ENCODE measurements at places on chromosomes 4 and X.

- DNase-seq = no peak
Observed at GRCh38 chr4:86432559-86433134, 72.8 kb upstream of the MAPK10 start.

DNA sequence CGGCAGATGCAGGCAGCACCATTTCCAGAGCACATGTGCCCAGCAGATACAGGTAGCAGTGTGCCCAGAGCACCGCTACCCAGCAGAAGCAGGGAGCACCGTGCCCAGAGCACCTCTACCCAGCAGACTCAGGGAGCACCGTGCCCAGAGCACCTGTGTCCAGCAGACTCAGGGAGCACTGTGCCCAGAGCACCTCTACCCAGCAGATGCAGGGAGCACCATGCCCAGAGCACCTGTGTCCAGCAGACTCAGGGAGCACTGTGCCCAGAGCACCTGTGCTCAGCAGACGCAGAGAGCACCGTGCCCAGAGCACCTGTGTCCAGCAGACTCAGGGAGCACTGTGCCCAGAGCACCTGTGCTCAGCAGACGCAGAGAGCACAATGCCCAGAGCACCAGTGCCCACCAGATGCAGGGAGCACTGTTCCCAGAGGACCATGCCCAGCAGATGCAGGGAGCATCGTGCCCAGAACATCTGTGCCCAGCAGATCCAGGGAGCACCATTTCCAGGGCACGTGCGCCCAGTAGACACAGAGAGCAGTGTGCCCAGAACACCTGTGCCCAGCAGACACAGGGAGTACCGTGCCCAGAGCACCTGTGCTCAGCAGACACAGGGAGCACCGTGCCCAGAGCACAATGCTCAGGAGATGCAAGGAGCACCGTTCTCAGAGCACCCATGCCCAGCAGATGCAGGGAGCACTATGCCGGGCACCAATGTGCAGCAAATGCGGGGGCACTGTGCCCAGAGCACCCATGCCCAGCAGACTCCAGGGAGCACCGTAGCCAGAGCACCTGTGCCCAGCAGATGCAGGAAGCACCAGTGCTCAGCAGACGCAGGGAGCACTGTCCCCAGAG lies 236.4 kb downstream of the DHRSX start:
- DNase-seq = no peak

DNA sequence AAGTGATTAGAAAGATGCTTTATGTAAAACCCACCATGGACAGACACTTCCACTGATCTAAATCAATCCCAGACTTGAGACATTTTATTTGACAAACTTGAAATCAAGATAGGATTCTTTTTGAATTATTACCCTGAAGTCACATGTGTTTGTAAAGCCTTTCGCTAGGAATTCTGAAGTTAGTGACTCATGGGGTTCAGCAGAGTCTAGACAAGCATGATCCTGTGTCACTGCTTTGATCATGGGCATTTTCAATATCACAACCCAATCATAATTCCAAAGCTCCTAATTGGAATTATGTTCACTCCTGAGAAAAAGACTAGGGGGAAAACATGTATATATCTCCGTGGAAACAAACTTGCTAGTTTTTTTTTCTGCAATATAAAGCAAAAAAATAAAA lies 67.5 kb upstream of the BMP3 start:
- DNase-seq = no peak

DNA sequence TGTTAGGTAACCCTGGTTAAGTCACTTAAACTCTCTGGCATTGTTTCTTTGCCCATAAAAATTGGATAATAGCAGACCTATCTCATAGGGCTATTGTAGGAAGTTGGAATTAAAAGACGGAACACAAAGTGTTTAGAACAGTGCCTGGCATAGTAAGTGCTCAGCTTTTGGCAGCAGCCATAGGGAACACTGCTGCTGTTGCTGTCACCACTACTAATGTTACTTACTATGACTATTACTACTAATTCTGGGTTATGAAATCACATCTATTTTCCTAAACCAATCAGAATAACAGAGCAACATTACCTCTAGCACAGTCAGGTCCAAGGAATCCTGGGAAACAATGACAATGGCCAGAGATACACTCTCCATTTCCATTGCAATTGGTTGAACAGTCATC lies 300.0 kb downstream of the SH2D1A start:
- no peak for DNase-seq

GRCh38 chrX:153551135-153551534 lies 33.7 kb downstream of the ATP2B3 start:
- no peak for DNase-seq

DNA sequence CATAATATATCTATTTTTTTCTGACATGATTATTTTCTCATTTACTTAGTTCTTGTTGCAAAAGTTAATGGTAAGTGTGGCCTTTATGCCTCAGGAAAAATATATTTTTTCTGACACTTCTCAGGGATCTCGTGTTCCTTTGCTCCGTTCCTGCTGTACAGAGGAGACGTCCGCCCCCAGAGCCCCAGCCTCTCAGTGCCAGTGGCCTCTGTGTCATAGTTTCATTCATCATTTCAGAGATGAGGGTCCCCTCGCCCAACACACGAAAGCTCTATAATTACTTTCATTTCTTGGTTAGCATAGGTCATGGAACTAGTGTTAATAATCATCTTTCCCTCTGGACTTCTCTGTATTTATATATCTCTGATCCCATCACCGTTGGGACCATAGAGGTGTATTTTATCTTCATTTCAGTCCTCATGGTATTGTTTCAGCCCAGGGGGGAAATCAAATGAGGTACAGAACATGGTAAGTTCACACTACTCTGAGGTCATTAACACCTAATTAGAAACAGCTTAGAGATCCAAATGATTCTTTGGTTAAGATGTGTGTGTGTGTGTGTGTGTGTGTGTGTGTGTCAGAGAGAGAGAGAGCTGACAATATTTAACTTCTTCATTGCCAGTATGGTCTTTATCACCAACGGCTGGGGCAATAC lies 631.1 kb upstream of the TENM3 start:
- no peak for DNase-seq

GRCh38 chrX:1719270-1719669 lies 104.4 kb downstream of the ASMT start:
- no peak for DNase-seq

DNA sequence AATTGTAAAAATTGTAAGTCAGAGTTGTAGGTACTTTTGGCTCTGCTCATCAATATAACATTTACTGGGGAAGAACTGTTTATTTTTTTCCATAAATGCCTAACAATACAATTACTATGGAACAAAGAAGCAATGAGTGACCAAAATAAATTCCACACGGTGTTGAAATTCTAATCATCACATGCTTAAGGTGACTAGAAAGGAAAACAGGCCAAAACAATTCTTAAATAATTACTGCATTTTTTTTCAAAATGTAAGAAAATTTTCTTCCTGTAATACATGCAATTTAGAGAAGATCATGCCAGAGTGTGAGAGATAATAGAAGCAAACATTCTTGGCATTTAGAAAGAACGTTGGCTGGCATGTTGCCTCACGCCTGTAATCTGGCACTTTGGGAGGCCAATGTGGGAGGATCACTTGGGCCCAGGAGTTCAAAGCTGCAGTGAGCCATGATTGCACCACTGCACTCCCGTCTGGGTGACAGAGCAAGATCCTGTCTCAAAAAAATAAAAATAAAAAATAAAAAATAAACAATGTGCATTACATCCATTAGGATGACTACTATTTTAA lies 22.5 kb downstream of the C4orf46 start:
- DNase-seq = no peak

DNA sequence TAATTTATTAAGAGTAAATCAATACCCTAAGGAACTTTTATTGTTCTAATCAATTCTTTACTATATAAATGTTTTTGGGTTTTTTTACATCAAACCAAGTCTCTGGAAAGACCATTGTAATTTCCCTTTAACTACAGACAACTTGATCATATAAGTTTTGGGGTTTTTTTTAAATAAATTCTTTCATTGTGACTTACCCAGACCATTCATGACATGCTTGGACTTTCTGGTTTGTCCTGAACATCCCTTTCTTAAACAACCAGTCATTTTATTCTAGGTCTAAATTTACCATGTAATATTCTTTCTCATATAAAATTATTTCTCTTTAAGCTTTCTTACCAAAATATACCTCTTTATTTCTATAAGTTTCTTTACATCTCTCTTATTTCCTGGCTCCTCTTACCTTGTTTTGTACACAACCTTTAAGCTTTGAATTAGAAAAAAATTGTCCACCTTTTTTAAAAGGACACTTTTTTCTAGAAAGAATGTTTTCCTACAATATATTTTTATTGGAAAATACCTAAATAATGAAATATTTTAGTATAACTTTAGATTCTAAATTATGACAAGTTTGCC lies 8.4 kb downstream of the CNGA1 start:
- no peak for DNase-seq

GRCh38 chr4:38958453-38959190 lies 73.6 kb downstream of the TMEM156 start:
- no peak for DNase-seq

DNA sequence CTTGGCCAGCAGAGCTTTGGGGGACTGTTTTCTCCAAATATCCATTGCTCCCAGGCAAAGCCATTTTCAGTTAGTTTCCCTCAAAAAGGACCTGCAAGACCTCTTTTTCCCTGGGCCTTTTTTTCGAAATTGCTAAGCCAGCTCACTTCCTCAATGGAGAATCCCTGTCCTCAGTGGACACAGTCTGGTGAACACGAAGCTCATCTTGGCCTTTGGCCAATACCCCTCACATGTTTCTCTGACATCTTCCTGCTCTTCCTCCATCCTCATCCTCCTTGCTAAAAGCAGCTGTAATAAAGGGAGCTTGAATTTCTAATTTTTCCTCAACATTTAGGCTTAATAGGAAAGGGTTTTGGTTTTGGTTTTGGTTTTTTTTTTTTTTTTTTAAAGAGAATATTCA lies 17.6 kb upstream of the PRPS1 start:
- DNase-seq = no peak

- DNase-seq = no peak
Observed at GRCh38 chr4:121358473-121358872, 22.3 kb downstream of the QRFPR start.

GRCh38 chr4:115720611-115721010 lies 607.2 kb upstream of the NDST4 start:
- no peak for DNase-seq

- DNase-seq = peak; percentile 22
Observed at GRCh38 chr4:150007512-150007911, 70.7 kb upstream of the DCLK2 start.

DNA sequence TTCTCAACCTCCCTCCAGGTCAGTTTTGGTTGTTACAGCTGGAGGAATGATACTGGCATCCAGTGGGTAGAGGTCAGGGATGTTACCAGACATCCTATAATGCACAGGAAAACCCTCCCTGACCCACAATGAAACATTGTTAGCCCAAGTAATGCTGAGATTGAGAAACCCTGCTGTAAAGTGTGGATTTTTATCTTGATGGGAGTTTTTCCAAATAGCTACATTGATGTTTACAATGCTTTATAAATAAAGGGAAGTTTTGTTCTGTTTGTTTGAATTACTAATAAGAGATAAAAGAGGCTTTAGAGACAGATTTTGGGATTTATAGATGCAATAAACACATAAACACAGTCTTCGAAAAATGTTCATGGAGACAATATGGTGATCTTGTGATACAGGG lies 194.0 kb upstream of the NUDT6 start:
- DNase-seq = no peak

DNA sequence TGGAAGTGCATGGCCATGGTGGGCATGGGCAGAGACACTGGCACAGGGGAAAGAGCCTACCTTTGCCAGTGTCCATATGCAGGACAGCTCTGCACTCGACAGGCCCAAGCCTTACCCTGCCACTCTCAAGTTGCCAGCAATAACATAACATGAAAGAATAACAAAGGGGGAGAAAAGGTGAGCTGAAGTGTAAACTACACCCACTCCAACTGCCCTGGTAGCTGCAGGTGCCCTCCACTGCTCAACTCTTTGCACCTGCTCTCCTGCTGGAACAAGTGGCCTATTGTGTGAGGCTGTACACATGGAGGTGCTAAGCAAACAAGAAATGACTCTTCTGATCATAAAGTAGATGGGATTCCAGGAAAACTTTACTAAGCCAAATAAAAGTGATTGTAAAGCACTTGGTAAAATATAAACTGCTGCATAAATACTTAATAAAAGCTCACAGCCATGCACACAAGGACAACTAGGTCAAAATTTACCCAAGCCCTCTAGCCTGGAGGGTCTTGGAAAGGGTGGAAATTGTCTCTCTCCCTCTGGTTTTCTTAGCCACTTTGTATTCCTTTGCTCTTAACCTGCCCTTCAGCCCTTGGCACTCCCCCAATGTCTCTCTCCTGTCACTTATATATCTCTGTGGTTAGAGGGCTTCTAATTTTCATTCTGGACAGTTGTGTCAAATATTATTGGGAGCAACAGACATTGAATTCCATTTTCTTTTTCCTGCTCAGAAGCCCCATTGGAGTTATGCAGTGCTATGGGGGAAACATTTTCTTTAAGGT lies 261.2 kb upstream of the GPC4 start:
- no peak for DNase-seq

GRCh38 chr4:172758586-172759340 lies 409.8 kb upstream of the GALNT7 start:
- no peak for DNase-seq

- peak; percentile 21 for DNase-seq
Observed at GRCh38 chr4:87916626-87917025, 58.9 kb upstream of the SPP1 start.

GRCh38 chrX:33416273-33416805 lies 205.0 kb upstream of the DMD start:
- peak; percentile 3 for DNase-seq

DNA sequence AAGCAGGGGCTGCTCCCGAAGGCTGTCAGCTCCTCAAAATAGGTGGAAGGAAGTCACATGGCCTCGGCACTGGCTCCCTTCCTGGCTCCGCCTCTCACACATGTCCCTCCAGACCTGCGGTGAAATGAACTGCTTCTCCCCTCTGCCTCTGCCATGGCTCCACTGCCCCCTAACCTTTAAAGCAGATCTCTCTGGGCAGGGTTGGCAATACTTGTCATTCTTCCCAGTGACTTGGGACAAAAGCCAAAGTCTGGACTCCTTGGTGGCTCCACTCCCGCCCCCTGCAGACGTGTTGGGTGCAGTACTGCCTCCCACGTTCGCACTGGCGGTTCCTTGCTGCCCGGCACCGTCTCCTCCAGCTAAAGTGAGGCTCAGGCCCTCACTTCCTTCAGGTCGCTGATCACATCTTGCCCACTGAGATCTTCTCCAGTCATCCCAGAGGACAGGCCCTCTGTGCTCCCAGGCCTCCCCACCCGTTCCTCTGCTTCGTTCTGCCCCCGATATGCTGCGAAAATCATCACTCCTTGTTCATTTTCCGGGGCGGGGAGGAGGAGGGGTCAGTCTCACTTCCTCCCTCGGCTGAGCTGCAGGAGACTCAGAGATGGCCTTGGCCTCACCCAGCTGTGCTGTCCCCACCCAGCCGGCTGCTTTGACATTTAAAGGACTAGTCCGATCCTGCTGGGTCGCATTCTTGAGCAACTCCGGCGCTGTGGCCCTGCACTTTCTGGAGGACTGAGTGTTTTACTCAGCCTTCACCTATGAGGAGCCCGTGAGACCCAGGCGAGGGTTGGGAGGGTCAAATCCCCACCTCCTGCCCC lies 97.4 kb downstream of the PHKA2 start:
- peak; percentile 86 for DNase-seq
